Activated effector memory CD4-positive, alpha-beta T cell treated with anti-CD3 and anti-CD28 coated beads, Interleukin-2, amount 50 U/mL, for 16 hours (primary cell): ENCODE measurements at places on chromosomes 12 and 14.

DNA sequence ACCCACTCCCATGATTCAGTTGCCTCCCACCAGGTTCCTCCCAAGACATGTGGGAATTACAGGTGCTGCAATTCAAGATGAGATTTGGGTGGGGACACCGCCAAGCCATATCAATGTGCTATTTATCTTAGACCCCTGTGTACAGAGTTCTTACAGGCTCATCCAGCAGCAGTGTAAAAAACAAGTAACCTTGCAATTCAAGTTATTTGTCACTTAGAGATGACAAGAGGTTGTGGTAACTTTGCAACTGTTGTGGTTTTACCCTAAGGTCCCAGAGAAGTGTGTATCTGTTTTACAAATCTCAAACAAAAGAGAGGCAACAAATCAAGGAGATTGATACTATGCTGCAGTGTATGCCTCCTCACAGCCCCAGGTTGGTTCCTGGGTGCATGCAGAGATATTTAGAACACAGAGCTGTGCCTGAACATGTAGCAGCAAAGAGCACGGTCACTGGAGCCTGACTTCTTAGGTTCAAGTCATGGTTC lies 11.5 kb upstream of the HELB start:
- peak; percentile 65 for DNase-seq

- DNase-seq = no peak
Observed at GRCh38 chr12:57590479-57590863, 521 bp upstream of the PIP4K2C start.

GRCh38 chr12:42857106-42857505 lies 267.6 kb upstream of the PRICKLE1 start:
- no peak for DNase-seq

- DNase-seq = no peak
Observed at GRCh38 chr12:6311822-6312528, 1.5 kb downstream of the PLEKHG6 start.

- DNase-seq = peak; percentile 80
Observed at GRCh38 chr12:6532927-6533652, 1.2 kb upstream of the GAPDH start.
